Stimulated activated CD8-positive, alpha-beta memory T cell treated with anti-CD3 and anti-CD28 coated beads, Interleukin-4, amount 100 ng/mL, for 4 hours (primary cell): ENCODE measurements at places on chromosomes 2 and 18.

- DNase-seq = no peak
Observed at GRCh38 chr2:52127527-52127926, 1095.6 kb upstream of the NRXN1 start.

DNA sequence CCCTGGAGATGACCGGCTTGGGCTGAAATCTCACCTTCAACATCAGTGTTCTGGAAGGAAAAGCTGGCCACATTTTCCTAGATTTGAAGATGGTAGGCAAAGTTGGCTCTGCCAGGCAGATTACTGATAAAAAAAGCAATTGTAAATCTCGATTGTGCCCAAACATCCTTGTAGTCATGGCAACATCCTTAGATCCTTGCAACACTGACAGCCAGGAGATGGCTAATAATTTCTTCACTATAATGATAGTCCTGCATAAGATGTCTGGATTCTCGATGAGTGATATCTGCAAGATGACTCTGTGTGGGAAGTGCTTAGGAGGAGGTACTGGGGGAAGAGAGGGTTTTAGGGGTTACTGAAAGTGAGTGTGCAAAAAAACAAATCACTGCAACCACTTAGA is 149.1 kb downstream of the FSHR start:
- DNase-seq = no peak

GRCh38 chr2:158323381-158323780 is 133.2 kb downstream of the CCDC148 start:
- no peak for DNase-seq

DNA sequence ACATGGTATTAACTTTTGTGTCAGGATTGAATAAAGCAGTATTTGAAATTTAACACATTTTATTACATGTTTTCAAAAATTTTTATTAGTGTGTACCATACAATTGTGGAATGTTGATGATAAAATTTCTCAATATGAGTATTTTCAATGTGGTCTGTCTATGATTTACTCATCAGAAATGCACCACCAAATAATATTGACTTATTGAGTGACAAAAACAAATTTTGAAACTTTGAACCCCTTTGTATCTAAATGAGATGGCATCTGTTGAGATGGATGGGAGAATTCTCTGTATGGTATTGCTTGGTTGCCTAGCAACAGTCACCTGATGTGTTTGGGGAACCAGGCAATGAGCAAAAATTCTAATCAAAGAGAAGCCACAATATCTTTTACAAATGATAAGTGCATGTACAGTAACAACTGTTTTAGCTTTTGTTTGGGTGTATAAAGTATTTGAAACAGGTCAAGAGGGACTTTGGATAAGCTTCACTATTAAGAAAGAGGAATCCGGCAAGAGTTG is 400.1 kb downstream of the CCDC85A start:
- no peak for DNase-seq

- no peak for DNase-seq
Observed at GRCh38 chr2:221896505-221897151, 324.5 kb upstream of the EPHA4 start.

DNA sequence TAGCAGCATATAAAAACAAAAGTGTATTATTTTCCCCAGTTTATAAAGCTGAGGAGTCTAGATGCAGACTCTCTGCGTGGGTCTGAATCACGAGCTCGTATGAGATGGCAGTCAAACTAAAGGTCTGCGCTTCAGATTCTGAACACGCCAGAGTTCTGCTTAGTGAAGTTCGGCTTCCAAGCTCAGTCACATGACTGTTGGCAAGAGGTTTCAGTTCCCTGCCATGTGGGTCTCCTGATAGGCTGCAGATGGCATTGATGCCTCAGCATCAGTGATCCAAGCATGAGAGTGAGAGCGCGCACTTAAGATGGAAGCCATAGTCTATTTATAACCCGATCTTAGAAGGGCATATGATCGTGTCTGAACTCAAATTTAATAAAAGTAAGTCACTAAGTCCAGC is 242.8 kb upstream of the DOK6 start:
- DNase-seq = no peak

- no peak for DNase-seq
Observed at GRCh38 chr18:13477147-13477683, 249.1 kb downstream of the FAM210A start.
